Inflammatory macrophage treated with lipopolysaccharide for 4 hours (primary cell): ENCODE measurements at places on chromosomes 4 and X.
A peak's percentile ranks its signal among the peaks of the same experiment; 100 is the strongest.

GRCh38 chr4:108794136-108794535 lies 31.3 kb upstream of the ETNPPL start:
- no peak for DNase-seq

GRCh38 chr4:39715788-39716187 lies 17.9 kb downstream of the UBE2K start:
- no peak for DNase-seq

GRCh38 chr4:3091464-3091863 lies 17.0 kb downstream of the HTT start:
- no peak for DNase-seq

DNA sequence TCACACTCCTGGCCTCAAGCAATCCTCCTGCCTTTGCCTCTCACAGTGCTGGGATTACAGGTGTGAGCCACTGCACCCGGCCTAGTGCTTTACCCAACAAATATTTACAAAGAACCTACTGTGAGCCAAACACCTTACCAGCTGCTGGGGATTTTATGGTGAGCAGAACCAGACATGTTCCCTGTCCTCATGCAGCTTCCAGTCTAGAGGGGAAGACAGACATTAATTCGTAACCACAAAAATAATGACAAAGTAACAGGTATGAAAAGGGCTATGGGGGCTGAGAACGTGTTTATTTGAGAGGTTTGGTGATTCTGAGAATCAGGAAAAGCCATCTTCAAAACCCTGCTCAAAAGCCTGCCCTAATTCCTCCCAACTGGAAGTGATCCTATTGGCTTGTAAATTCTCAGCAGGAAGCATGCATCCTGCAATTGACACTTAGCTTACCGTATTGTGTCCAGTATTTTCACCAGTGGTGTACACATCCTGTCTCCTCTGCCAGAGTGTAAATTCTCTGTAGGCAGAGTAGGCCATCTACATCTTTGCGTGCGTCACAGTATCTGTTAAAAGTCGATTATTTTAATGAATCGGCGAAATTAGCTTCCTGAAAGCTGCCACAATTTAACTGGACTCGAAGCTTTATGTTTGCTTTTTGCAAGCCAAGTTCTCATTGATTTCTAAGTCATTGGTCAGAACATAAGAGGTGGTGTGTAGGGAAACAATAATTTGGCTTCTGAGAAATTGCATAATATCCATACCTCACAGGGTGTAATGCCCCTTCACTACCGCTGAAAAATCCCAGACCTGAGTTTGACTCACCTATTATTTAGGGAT lies 67.0 kb downstream of the TMEM156 start:
- no peak for DNase-seq

- DNase-seq, result peak; percentile 6
Measured at GRCh38 chrX:65528705-65529340, 5.8 kb downstream of the LAS1L start.

DNA sequence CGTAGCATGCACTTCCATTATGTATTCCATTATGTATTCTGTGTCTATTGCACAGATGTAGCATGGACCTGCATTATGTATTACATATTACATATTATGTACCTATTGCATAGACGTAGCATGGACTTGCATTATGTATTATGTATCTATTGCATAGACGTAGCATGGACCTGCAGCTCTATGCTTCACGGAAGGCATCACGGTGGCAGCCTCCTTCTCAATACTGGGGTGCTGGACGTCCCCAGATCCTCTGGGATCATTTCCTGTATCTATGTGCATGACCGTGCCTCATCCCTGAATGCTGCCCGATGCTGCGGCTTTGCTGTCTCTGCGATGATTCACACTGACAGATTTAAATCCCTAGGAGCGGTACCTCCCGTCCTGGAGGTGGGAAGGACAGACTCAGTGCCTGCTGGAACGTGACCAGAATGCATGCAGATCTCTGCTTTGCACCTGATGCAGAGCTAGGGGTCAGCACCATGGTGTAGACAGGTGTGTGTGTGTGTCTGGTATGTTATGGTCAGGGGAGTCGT lies 317.5 kb downstream of the DHRSX start:
- no peak for DNase-seq

GRCh38 chrX:107825698-107826237 lies at the start of gene MID2:
MID2 (plus strand) TSS chrX:107825866; CDS start chrX:107826427, 561 bp downstream.
- no peak for DNase-seq

DNA sequence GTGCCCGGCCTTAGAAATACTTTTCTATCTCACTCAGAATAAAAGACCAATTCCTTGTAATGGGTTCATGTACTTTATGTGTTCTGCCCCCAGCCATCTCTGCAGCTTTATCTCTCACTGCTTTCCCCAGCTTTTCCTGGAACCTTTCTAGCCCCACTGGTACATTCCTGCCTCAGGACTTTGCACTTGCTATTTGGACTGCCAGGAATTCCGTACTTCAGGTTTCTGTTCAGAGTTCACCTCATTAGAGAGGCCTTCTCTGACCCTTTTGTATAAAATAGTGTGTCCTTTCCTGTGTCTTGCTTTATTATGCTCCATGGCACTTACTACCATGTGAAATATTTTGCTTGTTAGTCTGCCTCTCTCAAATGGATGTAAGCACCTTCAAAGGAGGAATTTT lies 112.5 kb downstream of the PDLIM5 start:
- no peak for DNase-seq

DNA sequence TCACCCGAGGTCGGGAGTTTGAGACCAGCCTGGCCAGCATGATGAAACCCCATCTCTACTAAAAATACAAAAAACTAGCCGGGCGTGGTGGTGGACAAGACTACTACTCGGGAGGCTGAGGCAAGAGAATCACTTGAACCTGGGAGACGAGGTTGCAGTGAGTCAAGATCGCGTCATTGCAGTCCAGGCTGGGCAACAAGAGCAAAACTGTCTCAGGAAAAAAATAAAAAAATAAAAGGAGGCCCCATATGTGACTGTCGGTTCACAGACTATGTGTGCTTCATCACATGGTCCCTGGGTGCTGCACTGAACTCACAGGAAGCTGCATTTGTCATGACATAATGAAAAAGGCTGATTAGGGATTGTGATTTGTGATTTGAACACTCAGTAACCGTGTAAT lies 6.4 kb downstream of the TRIML1 start:
- DNase-seq, result no peak

DNA sequence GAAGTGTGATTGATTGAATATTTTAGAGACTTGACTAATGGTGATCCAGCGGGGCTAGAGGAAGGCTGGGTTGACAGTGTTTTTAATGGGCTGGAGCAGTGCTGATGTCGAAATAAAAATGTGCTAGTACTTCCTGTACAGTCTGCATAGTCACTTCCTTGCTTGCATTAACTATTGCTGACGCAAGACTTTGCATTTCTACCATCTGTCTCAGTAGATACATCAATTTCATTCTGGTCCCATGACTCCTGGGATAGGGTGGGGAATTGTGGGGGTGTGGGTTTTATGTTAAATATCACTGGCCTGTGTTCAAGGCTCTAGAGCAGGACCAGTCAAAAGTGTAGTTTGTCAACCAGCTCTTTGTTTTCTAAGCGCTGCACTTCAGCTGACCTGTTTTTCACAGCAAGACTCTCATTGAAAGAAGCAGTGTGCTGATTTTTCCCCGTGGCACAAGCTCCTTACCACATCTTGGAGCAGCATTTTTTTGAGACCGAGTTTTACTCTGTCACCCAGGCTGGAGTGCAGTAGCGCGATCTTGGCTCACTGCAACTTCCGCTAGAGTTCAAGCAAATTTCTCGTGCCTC lies 35.2 kb upstream of the PHEX start:
- peak; percentile 87 for DNase-seq

GRCh38 chr4:39467464-39467863 lies 8.6 kb downstream of the LIAS start:
- DNase-seq, result no peak

DNA sequence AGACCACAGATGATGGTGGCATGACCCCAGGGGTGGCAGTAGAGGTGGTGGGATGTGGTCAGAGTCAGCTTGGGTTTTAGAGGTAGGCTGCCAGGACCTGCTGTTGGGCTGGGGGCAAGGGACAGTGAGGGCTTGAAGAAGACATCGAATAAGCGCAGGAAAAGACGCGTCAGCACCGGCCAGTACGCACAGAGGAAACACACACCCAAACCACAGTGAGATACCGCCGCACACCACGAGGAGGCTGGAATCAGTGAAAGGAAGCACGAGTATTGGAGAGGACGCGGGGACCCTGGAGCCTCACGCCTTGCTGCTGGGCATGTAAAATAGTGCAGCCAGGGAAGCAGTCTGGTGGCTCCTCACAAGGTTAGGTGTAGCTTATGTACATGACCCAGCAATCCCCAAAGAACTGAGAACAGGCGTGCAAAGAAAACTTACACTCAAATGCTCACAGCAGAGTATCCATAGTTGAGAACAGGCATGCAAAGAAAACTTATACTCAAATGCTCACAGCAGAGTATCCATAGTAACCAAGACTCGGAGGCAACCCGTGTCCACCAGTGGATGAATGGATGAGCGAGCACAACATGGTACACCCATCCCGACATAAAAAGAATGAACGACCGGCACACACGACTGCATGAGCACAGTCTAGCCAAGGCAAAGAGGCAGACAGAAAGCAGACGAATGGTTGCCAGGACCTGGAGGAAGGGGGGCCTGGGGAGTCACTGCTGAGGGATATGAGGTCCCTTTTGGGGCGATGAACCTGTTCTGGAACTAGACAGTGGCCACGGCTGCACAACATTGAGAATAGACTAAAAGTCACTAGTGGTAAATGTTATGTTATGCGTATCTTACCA lies 13.3 kb downstream of the PDZD4 start:
- peak; percentile 2 for DNase-seq

GRCh38 chr4:150130933-150131332 lies 52.7 kb downstream of the DCLK2 start:
- DNase-seq, result no peak

DNA sequence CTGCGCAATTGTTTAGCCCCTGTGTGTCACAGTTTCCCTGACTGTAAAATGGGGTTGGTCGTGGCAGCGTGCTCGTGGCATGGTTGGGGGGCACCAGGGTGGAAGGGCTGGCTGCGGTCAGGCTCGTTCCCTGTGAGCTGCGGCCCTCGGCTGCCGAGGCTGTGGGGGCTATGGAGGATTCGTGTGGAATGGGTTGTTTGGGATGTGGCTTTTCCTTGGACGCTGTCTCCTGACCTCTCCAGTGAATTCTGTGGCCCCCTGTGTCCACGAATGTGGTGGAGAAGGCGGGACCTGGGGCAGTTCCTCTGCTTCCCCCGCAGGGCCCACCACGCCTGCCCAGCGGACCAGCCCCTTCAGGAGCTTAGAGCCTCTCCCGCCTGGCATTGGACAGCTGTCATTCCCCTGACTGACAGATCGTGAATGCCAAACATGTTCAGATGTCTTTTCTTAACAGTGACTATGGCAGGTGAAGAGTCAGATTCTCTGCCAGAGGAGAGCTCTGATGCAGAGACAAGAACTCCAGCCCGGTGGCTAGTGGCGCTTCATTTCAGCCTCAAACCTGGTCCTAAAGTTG lies 17.2 kb upstream of the HGFAC start:
- DNase-seq, result no peak

DNA sequence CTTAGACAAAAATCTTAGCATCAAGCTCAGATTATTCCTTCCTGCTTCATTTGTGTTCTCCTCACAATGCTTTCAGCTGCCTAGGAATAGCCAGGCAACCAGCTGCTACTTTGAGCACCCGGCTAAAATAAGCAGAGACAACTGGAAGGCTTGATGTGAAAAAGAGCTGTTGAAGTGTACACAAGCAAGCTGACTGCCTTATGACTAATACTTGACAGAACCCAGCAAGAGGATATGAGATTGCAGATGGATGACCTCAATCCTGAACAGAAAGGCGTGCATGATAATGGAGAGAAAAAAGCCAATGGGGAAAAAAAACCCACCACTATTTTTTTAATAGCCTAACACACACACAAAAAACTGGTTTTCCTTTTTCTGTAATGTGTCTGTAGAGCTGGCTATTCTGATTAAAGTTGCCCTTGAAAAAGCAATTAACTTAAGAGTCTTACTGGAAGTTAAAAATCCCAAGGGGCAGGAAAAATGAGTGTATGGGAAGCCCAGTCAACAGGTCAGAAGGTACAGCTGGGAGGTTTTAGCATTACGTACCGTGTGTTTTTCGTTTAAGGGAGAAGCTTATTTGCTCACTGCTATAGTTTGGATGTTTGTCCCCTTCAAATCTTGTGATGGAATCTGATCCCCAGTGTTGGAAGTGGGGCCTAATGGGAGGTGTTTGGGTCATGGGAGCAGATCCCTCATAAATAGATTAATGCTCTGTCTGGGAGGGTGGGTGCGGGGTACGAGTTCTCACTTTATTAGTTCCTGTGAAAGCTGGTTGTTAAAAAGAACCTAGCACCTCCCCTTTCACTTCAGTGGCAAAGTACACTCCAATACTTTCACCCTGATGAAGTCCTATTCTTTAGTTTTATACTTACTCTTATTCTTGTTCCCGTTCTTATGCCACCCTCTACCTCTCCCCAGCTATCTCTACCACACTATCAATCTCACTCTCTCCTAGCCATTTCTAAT lies 37.1 kb upstream of the HERC6 start:
- DNase-seq, result peak; percentile 43

DNA sequence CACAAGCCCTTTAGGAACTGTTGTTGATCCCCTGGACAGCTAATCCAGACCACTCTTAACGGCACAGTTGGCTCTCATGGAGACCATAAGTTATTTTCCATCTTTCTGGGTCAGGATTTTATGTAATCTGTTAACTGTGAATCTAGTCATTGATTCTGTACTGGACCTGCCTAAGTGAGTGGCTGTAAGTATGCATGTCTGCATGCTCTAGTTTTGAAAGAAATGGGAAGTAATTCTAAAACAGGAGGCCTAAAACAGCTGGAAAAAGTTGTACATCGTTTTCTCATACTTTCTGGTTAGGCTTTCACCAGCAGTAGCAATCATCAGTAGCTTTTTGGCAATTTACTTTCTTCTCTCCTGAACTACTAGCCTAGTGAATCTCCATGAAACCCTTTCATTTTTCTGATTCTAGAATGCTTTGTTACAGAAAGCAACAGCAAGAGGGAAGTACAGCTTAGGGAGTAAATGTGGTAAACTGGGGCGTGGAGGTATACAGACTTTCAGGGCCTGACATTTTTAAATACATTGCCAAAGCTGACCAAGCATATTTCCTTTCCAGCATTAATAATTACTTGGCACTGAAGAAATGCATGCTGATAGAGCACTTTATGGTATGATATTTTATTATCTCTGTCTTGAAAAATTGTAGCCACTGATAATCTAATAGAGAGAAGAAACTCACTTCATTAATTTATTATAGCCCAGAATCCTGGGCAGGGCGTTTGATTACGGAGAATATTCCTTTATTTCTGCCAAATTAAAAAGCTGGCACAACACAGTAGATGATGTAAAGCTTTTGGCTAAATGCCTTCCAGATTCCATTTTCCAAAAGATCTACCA lies 202.7 kb downstream of the BANK1 start:
- no peak for DNase-seq

- peak; percentile 84 for DNase-seq
Measured at GRCh38 chr4:48578132-48578968, 88.3 kb downstream of the ZAR1 start.

DNA sequence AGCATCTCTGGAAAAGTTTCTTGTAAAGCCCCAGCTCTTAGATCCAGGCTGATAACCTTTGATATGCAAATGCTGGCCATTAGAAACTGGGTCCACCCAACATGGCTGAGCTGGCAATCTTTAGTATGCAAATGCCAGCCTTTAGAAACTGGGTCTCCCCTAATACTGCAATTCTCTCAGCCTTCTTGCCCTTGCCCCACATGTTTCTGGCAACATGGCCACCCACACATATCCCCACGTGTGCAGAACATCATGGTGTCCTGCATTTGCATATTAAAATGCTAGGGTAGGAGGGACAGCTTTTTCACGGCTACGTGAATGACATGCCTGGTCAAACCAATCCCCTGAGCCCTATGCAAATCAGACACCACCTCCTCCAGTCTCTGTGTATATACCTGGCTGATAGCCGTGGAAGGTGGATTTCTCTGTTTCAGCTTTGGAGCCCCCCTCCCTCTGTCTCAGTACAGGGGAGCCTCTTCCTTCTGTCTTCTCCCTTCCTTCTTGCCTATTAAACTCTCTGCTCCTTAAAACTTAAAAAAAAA lies 344.0 kb upstream of the NWD2 start:
- no peak for DNase-seq
